Mononuclear cell (primary cell): ENCODE measurements at places on chromosomes 12 and 14. TPM values are rescaled to one million over a fixed set of nuclear protein-coding genes. Genes with fewer than 3 reads are reported as not detected.

PRPH gene
- total RNA-seq, result not detected

GAS2L3 gene
- 9.0 TPM for total RNA-seq

RPL10L gene
- total RNA-seq, result not detected

DLK1 gene
- total RNA-seq, result not detected

SMIM41 gene
- 0.42 TPM for total RNA-seq

TCL1A gene
- 3.0 TPM for total RNA-seq

PLEK2 gene
- total RNA-seq, result 3.9 TPM

SERPINA10 gene
- total RNA-seq, result not detected

KRT7 gene
- total RNA-seq, result not detected
